ENCODE measurements at places on chromosomes 2 and 18.

GRCh38 chr2:239858179-239858578 lies 167.0 kb downstream of the NDUFA10 start:
- no peak for DNase-seq

DNA sequence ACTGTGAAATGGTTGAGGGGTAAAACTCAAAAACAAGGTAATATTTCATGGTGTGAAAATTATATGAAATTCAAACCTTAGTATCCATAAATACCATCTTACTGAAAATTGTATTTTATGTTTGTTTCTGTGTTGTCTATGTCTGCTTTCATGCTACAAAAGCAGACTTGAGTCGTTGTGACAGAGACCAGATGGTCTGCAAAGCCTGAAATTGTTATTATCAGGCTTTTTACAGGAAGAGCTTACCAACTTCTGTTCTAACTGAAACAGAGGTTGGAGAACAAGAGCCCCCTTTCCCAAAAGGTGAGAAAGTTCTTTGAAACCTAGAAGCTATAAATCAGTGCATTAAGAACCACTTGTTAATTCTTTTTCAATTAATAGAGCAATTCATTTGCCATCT lies 110.0 kb downstream of the COL4A4 start:
- no peak for DNase-seq

- no peak for DNase-seq
Measured at GRCh38 chr2:142983174-142983573, 105.7 kb downstream of the KYNU start.

DNA sequence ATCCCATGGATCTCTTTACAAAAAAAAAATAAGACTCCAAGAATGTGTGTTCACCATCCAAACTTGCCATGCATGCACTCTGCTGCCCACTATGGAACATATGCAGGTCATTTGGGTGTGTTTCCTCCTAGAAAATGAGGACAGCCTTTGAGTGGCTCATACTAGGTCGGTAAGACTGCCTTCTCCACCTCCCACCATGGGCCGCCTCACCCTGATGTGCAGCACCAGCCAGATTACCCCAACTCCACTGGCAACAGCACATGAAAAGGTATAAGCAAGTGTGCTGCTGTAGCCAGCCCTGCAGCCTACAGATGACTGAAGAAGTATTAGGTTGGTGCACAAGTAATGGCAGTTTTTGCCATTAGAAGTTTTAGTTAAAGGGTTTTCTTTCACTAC lies 214.2 kb downstream of the ATAD2B start:
- no peak for DNase-seq

DNA sequence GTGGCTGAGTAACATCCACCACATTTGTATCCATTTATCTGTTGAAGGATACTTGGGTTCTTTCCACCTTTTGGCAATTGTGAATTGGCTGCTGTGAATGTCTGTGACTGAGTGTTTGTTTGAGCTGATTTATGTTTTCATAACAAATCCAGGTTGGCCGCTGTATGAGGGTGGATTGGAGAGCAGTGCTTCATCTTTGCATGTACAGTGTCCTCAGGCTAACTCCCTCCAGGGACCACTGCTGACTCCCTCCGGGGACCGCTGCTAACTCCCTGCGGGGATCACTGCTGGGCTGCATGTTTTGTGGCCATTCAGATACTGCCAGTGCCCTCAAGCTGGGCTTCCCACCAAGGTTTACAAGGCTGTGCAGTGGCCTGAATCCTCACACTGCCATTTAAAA lies 10.2 kb downstream of the BOK start:
- no peak for DNase-seq

DNA sequence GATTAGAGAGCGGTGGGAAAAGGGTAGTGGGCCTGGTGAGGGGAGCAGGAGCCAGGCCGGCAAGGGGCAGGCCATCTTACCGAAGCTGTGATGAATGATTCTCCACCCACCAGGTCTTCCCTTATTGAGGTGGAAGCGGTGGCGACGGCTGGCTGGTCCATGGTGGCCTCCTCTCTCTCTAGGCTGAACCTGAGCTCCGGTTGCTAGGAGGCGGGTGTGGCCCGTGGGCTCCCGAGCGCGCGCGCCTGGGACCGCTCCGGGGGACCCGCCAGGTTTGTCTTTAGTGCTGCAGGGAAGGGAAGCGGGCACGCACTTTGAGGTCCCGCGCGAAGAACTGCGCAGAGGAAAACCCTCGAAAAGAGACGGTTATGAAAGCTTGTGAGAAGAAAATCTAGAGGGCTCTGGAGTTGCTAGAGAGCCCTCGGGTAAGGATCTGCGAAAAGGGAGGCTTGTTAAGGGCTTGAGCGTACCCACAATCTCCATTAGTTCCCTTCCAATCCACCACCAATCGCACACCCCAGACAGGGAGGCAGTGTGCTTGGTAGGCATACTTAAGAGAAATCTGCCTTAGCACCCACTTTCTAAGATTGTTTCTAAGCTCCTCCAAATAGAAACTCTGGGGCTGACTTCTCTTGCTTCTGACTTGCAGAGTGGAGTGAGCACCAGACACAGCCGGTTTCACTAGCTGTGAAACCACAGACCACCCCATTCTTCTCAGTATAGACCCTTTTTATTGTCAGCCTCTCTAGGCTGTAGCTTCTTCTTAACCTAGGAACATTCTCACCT lies at the start of gene STPG4:
Gene STPG4, minus strand, starts transcription at position 218 of the 786 bp plus-strand sequence. Its CDS starts 57 bp downstream, at position 161.
- no peak for DNase-seq

DNA sequence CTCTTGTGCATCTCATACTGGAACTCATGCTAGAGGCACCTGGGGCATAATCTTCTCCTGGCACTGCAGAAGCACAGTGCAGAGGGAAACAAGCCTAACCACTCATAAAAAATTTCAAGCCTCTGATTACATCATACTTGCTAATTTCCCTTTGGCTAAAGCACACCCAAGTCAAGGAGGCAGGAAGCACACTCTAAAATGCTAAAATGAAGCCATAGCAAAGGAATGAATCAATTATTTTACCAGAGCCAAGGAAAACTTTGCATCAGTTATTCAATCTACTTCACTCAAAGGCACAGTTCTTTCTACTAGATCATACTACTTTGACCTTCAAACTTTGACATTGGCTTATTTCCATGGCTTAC lies 79.6 kb upstream of the SPOPL start:
- DNase-seq: no peak

DNA sequence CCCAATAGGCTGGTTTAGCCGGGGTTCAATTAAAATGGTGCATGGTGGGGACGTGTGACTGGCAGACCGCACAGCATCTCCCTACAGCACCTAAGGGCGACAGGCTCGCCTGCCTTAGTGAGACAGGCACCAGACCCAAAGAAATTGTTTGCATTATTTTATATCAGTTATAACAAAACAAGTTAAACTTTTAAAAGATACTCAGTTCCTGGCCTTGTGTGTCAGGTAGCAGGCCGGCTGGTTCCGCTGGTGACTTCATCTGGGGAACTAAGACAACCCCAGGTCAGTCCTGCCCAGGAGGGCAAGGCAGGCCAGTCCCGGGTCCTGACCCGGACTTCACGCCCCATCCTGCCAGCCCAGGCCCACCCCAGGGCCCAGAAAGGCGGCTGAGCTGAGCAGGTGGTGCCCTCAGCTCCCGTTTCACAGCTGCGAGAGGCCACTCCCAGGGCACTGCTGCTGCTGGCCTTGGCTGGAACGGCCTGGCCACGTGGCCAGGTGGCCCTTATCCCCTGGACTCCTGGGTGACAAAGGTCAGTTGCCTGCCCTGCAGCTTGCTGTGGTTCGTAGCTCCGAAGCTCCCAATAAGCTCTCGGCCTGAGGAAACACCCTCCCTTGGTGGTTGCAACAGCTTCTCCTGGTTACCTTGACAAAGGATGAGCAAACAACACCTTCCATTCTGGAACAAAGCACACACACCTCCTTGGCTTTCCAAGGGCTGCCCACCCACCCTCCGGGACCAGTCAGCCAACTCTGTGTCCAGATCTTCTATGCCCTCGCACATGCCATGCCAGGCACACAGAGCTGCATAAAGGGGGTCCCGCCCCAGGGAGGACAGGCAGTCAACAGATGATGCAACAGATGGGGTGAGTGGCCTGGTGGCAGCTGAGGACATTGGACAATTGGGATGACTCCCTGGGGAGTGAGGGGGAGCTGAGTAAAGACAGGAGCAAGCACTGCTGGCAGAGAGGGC lies 11.3 kb upstream of the AGXT start:
- DNase-seq: no peak

- no peak for DNase-seq
Measured at GRCh38 chr2:183148955-183149354, 24.7 kb downstream of the NUP35 start.

- DNase-seq: peak; percentile 24
Measured at GRCh38 chr2:223247136-223247535, 195.1 kb downstream of the KCNE4 start.

GRCh38 chr2:109376115-109376514 lies 237.7 kb downstream of the SEPTIN10 start:
- DNase-seq: no peak

- DNase-seq: peak; percentile 38
Measured at GRCh38 chr2:15560140-15560987, 770 bp downstream of the NBAS start.

DNA sequence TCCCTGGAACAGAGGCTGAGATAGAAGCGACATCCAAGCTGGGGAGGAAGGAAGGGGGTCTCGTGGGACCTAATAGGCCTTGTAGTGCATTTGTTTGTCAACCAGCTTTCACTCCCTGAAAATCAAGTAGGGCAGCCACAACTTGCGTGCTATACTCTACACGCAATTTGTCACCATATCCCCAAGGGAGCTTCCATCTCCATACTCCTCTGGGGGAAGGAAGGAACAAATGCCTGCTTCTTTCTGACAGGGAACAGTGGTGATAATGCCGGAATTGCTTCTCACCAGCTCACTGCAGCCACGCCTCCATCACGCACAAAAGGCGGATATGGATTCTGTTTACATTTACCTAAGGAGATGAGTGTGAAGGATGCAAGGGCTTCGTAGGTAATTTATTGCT lies 213.4 kb downstream of the TMEM163 start:
- DNase-seq: no peak

DNA sequence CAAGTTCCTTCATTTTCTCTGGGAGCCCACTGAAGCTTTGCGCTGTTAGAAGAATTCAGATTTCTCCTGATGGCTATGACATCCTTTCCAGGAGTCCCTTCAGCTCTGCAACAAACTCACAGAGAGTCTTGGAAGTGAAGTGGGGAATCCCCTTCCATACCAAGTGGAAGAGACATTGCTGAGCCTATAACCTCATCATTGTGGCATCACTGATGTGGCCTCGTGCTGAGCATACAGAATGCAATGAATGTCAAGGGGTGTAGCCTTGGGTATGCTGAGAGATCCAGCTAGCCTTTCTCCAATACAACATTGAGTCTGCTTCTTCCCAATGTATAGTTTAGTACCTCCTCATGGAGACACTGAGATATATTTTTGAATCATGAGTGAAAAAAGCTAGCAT lies 311.1 kb upstream of the RAB12 start:
- DNase-seq: no peak

DNA sequence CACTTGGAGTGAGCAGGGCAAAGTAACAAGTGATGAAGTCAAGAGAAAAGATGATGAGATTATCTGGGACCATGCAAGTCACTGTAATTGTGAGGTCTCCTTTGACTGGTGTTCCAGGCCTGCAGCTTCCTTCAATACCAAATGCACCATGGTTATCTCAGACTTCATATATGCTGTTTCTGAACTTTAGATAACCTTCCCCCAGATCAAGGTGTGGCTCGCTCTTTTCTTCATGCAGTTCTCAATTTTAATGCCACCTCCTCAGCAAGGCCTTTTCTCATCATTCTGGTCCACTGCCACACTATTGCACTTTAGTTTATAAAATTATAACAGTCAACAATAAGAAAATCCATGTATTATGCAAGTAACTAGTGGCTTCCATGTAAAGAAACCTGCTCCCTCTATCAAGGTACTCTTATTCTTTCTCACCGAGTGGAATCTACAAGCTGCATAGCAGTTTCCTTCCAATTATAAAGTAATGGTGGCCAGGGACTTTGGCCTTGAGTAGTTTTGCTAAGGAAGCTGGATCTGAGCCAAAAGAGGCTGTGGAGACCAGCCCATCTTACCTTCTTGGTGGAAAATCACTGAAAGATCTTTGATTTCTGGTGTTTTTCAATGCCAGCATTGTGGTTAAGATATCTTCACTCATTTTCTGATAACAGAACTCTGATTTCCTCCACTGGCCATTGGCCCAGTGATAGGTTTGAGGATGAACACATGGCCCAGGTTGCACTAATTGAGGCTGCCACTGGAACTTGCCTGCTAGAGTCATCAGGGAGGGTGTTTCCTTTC lies 113.6 kb downstream of the KCNE4 start:
- no peak for DNase-seq

DNA sequence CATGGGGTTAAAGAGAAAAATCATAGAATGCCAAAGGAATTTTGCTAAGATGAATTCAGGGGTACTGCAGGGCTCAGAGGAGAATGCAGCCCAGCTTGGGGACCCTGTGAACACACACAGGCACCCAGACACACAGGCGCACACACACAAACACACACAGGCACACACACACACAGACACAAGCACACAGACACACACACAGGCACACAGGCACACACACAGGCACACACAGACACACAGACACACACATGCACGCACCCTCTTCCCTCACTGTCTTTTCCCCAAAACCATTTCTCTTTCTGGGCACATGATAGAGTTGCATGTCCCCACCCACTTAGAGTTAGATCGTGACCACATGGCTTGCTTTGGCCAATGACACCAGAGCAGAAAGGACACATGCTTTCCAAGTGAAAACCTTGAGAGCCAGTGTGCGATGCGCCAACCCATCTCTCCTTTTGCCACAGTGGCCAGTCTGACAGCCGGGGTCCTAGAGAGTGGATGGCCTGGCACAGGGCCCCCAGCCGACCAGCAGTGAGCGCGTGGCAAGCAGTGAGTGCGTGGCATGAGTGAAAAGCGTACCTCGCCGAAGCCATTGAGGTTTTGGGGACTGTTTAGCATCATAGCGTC lies 163.3 kb downstream of the KLHL29 start:
- DNase-seq: no peak

DNA sequence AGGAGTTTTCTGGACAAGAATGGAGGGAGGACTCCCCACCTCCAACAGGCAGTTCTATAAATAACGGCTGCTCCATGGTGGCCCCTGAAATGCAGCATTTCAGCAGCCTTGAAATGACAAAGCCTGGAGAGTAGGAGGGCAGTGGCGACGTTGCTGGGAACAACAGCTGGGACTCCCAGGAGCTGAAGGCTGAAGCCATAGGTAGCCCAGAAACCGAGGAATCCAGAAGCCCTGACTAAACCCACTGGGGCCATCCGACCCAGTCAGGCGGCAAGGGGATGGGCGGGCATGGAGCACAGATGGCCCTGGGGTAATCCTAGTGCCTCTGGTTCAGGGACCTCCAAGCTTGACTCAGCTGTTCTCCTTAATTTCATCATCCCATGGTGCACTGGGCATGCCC lies 9.0 kb downstream of the PRKAG3 start:
- no peak for DNase-seq

DNA sequence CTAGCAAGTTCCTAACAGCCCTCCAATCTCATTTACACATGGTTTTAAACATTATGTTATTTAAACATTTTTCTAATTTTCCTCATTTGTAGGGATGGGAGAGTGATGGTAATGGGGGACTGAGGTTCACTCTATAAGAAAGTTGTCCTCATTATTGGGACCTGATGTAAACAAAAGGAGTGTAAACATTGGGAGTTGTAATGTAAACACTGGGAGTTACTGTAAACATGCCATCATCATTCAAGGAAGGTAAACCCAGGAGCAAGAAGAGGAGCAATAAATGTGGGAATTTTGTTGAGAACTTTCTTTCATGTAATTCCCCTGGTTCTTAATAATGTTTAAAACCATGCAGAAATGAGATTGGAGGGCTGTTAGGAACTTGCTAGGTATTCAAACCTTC lies 17.8 kb downstream of the RFTN2 start:
- no peak for DNase-seq

GRCh38 chr2:229054311-229054710 lies 216.8 kb downstream of the PID1 start:
- DNase-seq: no peak

GRCh38 chr2:85893428-85894258 lies 4.9 kb upstream of the ST3GAL5 start:
- peak; percentile 50 for DNase-seq
